ENCODE measurements at places on chromosomes 1 and 21.
A peak's percentile ranks its signal among the peaks of the same experiment; 100 is the strongest.

GRCh38 chr1:34460193-34460592, 283.5 kb downstream of the C1orf94 start:
- peak; percentile 12 for DNase-seq

DNA sequence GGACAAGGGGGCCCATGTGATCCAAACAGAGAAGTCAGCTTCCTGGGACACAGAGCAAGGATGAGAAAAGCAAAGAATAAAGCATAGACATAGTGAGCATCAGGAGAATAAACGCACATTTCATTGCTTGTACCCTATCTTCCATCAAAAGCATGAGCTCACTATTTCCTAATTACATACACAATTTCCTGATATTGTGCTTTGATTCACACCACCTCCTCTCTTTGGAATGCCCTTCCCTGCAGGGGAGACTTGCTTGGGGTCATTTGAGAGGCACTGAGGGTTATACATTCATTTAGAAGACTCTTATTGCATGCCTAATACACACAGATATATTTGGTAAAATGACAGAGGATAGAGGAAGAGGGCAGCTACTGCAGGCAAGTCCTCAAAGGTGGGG, 185.4 kb downstream of the SEC16B start:
- DNase-seq: no peak

- DNase-seq: no peak
These were observed 21.2 kb downstream of the PTGS2 start for GRCh38 chr1:186658999-186659398.

DNA sequence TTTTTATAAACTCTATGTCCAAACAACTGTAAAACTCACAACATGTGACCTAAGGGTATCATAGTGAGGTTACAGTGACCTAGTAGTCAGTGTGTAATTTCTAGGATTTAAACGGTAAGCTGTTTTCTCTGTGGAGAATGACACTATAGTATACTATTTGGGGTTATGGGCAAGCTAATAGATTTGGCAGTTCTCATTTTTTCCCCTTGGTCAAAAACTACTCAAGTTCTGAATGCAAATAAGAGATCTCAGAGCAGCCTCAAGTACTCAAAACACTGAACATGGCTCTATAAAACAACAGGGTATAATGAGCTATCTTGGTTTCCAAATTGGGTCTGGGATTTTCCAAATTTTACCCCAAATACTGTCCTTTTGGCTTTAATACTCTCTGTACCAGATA, 88.5 kb upstream of the HMCN1 start:
- peak; percentile 12 for DNase-seq

DNA sequence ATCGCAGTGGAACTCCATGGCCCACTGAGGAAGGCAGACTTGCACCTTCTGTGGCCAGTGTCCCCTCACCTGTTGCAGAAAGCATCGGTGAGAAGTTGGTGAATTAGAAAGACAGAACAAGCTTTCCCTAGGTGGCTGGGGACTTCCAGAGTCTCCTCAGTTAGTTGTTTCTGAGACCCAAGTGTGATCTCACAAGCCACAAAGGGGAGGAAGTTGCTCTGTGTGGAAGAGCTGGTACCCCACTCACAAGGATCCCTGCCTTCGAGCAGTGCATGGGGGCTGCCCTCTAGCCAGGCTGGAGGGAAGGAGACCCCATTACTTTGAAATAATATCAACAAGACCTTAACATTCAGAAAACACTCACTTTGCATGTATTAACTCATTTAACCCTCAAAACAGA, 2.1 kb downstream of the PRELP start:
- DNase-seq: no peak
